ENCODE measurements at places on chromosomes 13 and 19.

- DNase-seq = no peak
Observed at GRCh38 chr13:101639711-101640110, 187.2 kb downstream of the ITGBL1 start.

DNA sequence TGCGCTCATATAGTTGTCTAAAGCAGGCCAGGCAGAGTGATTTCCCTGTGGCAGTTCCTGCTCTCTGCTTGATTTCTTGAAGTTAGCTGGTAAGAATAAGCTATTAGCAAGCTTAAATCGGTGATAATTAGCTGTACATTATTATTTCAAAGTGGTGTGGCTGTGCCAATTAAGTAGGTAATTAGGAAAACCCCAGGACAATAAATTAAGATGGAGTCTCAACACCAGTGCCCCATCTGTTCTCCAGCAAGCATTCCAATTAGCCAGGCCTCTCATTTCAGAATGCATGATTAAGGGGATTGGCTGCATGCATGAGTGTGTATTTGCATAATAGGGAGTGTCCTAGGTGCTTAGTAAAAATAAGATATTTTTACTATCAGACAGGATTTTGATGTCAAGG, 342.3 kb downstream of the GPC5 start:
- DNase-seq = peak; percentile 22

GRCh38 chr19:1003283-1003682, 3.1 kb downstream of the GRIN3B start:
- no peak for DNase-seq

DNA sequence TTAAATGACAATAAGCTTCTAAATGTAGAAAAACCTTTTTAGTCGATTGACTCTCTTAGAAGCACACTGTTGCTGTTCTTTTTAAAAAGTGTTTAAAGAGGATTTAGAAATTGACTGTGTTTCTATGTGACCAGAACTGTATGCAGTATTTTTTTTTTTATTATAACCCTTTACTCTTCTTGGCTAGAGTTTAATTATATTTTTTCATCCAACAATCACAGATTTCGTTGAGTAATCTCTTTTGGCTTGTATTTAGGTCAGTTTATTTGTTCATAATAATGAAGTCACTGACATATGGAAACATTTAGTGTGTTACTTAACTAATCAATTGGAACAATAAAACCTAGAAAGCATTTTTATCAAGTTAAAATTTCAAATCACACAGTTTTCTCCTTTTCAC, 19.9 kb downstream of the CSNK1A1L start:
- DNase-seq = no peak

DNA sequence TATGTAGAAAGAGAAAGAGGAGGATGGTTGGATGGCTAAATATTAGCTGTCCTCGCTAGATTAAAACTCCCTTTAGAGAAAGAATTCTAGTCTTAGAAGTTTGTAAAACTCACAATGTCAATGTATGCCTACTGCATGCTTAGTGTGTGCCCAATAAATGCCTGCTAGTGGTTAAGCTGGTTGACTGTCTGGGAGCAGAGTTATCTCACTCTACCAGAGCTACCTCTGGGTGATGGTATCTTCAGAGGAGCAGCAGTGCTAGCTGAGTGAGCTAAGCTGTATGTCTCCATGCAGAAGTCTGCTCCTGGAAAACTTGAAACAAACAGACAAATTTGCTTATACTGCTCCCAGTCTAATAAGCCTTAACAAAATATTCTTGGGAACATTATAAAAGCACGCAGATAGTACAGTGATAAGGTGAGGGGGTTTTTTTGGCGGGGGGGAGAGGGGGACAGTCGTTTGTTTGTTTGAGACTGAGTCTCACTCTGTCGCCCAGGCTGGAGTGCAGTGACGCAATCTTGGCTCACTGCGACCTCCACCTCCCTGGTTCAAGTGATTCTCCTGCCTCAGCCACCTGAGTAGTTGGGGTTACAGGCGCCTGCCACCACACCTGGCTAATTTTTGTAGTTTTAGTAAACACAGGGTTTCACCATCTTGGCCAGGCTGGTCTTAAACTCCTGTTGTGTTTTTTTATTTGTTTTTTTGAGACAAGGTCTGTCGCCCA, 202.8 kb upstream of the TSC22D1 start:
- no peak for DNase-seq

DNA sequence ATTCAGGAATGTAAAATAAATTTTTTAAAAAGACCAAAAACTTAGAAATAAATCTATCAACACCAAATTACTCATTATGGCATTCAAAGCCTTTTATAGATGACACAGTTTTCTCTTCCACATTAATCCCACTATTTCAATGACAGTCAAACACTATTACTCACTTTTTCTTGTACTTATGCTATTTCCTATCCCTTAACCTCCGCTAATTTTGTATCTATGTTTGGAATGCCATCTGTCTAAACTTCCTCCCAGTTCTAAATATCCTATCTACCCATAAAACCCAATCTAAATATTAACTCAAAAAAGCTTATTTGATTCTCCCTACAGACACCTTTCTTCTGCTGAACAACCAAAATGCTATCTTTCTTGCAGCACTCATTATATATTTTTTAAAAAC, 203.5 kb downstream of the ENOX1 start:
- no peak for DNase-seq

- no peak for DNase-seq
Observed at GRCh38 chr13:29733147-29733611, 117.2 kb downstream of the UBL3 start.

DNA sequence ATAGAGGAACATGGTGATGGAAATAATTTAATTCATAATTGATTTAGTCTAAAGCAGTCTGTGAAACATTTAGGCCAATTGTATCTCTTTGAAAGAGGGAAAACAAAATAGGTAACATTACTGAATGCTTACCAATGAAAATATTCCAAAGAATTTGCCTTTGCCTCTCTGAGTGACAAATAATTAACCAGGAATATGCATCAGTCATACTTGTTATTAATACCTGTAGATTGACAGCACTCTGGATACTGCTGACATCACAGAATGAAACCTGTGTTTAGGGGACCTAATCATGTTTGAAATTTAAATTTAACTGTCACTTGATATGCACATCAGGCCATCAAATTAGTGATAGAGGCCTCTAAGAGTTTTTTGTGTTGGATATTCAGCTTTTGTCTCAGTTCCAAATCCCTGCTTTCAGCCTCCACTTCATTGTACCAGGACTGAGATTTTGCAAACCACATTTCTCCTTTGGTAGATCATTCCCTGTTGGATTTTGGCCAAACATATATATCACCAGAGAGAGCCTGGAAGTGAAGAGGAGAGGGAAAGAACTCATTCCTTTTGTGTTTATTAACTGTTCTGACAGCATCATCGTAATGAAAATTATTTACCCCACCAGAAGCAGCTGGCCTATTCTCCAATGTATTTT, 64.8 kb upstream of the KLHL1 start:
- DNase-seq = no peak

GRCh38 chr13:28716511-28716910, 2.3 kb downstream of the SLC46A3 start:
- no peak for DNase-seq

DNA sequence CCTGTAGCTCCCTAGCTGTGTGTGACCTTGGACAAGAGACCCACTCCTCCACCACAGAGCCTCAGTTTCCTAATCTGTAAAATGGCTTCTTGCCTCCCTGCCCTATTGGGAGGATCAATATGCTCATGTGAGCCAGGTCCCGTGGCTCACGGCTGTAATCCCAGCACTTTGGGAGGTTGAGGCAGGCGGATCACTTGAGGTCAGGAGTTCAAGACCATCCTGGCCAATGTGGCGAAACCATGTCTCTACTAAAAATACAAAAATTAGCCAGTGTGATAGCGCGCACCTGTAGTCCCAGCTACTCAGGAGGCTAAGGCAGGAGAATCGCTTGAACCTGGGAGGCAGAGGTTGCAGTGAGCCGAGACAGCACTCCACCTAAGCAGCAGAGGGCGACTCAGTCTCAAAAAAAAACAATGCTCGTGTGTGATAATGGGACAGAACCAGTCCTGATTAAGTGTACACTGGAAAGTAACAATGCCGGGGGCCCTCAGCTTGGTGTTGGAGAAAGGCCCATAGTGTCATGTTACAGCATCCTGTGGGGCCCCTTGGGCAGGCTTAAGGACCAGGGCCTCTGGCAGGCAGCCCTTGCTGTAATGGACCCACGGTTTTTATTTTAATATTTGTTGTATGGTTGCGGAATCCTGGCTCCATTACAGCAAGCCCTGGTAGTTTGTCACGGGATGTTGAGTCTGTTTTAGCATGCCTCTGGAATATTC, 6.8 kb downstream of the RPS11 start:
- peak; percentile 64 for DNase-seq

- DNase-seq = peak; percentile 97
Observed at GRCh38 chr13:113526466-113527220, 36.1 kb upstream of the DCUN1D2 start.

- peak; percentile 13 for DNase-seq
Observed at GRCh38 chr13:44573071-44573470, 3.1 kb downstream of the TSC22D1 start.

DNA sequence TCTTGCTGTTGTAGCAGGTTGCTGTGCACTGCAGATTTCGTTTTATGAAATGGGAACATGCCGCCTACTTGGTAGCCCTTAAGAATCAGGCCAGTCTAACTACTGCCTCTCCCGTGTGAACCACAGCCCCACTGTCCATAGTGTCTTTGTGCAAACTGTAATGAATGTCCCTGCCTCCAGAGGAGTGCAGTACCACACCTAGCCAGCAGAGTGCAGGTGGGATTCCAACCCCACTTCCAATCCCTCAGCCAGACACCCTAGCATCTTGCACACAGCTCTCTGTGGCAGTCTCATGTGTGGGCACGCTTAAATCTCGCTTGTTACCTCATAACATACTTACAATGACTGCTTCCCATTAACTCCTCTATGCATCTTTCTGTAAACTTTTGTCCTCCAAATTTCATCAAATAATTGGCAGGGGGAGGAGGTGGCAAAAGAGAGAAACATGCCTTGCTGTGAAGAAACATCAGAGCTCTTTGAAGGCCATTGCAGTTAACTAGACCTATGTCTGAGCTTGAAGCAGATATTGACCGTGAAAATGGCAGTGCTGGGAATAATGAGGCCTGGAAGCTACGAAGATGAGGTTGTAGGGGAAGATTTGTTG, 47.2 kb downstream of the ZAR1L start:
- DNase-seq = peak; percentile 68

DNA sequence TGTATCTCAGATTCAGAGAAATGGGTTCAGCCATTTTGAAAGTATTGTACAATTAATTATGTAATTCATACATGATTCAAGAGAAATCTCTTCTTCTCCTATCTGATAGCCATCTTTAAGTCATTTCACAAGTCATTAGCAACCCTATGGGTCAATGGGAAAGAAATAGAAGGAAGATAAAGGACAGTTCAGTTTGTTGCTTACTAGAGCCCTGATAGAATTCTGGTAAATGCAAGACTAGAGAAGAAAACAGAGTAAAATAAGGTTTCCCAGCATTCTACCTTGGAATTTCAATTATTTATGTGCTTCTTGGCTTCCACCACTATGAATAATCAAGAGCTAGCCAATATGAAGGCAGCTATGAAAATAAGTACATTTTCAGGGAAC, 117.7 kb downstream of the LHFPL6 start:
- DNase-seq = no peak

DNA sequence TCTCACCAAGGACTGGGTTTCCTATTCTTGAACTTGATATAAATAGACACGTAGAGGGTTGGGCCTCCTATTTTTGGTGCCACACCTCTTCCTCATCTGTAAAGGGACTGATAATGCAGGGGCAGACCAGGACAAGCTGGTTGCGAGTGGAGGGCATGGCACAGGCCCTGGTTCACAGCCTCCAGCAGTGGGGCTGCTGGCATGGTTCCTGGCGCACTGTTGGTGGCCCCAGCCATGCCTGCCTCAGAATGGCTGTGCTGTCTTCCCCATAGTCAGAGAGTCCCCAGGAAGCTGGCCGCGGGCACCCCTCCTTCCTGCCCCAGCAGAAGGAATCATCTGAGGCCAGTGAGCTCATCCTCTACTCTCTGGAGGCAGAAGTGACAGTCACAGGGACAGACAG, 10.5 kb upstream of the OVOL3 start:
- no peak for DNase-seq

DNA sequence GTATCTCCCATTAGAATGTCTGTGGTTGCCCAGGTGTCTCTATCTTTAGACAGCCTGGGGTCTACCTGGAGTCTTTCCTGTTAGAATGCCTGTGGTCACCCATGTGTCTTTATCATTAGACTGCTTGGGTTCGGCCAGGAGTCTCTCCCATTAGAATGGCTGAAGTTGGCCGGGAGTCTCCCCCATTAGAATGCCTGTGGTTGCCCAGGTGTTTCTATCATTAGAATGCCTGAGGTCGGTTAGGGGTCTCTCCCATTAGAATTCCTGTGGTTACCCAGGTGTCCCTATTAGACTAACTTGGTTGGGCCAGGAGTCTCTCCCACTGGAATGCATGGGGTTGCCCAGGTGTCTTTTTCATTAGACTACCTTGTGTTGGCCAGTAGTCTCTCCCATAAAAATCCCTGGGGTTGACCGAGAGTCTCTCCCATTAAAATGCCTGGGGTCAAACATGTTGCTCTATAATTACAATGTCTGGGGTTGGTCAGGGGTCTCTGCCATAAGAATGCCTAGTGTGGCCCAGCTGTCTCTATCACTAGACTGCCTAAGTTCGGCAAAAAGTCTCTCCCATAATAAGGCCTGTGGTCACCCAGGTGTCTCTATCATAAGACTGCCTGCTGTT, 1448.7 kb downstream of the UQCRFS1 start:
- DNase-seq = no peak

DNA sequence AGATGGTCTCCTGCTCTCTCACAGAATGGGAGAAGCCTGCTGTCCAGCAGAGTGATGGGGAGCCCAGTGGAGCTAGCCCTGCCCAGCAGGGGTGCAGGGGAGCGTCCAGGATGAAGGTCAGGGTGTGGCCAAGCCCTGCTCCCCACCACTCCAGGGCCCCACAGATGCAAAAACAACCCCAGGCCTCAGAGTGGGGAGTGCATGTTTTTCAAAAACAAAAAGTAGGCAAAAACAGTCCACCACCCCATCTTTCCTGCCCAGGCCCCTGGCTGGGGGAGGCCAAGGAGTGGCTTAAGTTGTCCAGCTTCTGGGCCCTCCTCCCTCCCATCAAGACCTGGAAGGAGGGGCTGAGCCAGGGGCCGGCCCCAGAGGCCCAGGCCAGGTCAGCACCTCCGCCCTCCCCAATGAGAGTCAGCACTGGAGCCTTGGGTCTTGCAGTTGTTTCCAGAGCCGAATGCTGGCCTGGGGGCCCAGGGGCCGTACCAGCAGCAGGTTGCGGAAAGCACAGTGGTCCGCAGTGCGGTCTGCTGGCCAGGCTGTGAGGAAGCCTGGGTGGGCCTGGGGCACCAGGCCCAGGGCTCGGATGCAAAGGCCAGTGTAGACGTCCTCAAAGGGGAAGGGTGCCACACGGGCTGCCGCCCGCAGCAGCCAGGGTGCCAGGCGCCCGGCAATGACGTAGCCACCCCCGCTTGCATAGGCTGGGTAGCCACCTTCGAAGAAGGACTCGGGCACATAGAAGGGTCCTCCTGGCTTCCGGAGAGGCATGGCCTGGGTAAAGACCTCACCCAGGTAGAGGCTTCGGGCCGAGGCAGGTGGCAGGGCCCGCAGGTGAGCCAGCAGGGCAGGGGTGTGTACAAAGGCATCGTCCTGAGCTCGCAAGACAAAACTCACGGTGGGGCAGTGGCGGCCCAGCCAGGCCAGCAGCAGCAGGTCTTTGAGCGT, 1.7 kb downstream of the B3GNT8 start:
- no peak for DNase-seq

Measured in NCI-H526 (cell line).